ENCODE measurements at places on chromosomes 7 and 10. TPM values are rescaled to one million over a fixed set of nuclear protein-coding genes. Genes with fewer than 3 reads are reported as not detected.

The INA gene
- total RNA-seq: not detected

The MCM10 gene
- 1.3 TPM for total RNA-seq

The FAM24B gene
- 6.0 TPM for total RNA-seq

DNA sequence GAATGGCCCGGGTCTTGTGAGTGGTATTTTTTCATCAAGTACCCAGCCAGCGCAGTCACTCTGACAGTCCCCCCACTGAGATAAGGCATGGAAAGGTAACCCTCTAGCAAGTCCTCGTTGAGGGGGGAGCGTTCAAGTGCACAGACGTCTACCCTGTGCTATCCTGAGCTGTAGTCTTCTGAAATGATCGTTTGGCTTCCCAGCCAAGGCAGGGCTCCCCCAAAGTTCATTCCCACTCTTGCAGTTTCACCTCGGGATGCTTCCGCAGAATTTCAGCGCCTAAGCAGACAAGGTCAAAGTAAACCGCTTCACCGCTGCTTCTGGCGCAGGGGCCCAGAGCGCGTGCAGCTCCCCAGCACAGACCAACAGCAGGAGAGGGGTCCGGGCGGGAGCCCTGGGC, 1.8 kb downstream of the INSYN2A start:
- no peaks in the 10 kb centered on the region for H3K36me3 ChIP-seq
- no peak overlapping the region for H3K4me3 ChIP-seq
- H3K4me1 ChIP-seq: peaks cover 22% of the 10 kb centered on the region
- H3K27ac ChIP-seq: no peak overlapping the region

DNA sequence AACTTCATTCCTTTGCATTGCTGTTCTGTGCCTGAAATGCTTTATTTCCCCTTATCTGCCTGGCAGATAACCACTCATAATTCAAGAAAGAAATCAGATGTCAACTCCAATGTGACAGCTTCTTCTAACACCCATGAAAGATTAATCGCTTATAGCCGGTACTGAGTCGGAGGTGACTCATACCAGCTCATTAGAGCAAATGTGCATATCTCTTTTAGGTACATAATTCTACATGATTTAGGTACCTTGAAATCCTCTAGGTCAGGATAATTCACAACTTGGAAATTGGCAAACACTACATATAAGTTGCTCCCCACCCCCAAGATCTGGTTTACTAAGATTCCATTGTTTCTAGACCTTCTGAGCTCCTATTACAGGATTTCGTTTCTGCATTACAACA, 554.4 kb upstream of the SORCS1 start:
- no peak overlapping the region for H3K27ac ChIP-seq
- H3K4me3 ChIP-seq: no peak overlapping the region
- H3K4me1 ChIP-seq: no peaks in the 10 kb centered on the region
- H3K27me3 ChIP-seq: no peaks in the 10 kb centered on the region
- no peak for DNase-seq

DNA sequence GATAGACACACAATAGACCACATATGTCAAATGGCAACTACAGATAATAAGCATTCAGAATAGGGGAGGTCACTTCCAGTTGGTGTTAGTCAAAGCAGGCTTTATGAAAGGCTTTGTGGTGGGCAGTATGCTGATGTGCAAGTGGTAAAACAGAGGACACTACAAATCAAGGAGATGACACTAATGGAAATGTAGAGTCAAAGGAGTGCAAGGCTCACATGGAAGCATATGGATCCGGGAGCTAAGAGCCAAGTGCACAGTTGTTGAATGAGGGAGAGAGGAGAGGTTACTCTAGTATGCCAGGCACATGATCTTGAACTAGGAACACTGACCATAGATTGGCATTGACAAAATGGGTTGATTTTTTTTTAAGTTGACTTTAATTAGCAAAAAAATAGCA, 62.7 kb downstream of the GRM3 start:
- no peaks in the 10 kb centered on the region for H3K27me3 ChIP-seq
- no peaks in the 10 kb centered on the region for H3K4me1 ChIP-seq
- no peaks in the 10 kb centered on the region for H3K36me3 ChIP-seq
- no peak overlapping the region for H3K4me3 ChIP-seq
- DNase-seq: no peak

DNA sequence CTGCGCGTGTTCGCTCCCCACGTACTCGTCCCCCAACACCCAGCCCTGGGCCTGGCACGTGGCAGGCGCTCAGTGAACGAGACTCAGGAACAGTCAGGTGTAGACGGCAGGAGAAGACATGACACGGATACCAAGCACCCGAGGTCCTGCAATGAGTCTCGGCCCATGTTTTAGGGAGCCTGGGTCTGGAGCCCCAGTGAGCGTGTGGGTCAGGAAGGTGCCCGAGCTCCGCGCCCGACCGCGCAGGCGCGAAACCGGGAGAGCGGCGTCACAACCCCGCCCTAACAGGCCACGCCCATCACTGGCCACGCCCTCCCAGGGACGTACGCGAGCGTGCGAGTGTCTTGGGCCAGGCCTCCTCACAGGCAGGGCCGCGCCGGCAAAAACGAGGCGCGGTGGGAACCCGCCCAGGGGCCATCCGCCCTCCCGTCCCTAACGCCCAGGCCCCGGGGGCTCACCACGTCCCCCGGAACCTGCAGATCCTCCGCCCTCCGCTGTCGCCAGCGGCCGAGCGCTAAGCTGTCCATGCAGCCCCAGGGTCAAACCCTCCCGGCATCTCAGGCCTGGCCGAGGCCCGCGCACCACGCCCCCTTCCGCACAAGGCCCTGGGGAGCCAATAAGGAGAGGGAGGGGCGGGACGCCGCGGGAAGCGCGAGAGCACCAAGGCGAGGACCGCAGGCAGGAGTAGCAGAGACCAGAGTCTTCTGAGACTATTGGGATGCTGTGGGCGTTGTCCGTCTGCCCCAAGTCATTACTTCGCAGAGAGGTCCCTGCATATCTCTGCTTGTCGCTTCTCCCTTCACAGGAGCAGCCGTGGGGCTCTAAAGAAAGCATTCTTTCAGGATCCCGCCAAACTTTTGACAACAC, at the start of gene C10orf143:
TSS of gene C10orf143 (minus strand) at position 585 of the 867 bp plus-strand sequence. CDS start at position 527, 58 bp downstream.
- H3K36me3 ChIP-seq: no peaks in the 10 kb centered on the region
- peaks cover 4% of the 10 kb centered on the region for H3K4me1 ChIP-seq
- peak within 1 kb of the TSS; percentile 98 for H3K27ac ChIP-seq
- H3K27me3 ChIP-seq: no peaks in the 10 kb centered on the region
- DNase-seq: peak; percentile 97

- DNase-seq: no peak
- H3K27ac ChIP-seq: no peak overlapping the region
- no peaks in the 10 kb centered on the region for H3K27me3 ChIP-seq
- H3K36me3 ChIP-seq: no peaks in the 10 kb centered on the region
- H3K4me1 ChIP-seq: no peaks in the 10 kb centered on the region
These were observed 130.1 kb downstream of the TCERG1L start for GRCh38 chr10:131181456-131181855.

GRCh38 chr7:89989454-89989853, 164.8 kb upstream of the STEAP1 start:
- H3K4me1 ChIP-seq: no peaks in the 10 kb centered on the region
- no peaks in the 10 kb centered on the region for H3K36me3 ChIP-seq
- H3K4me3 ChIP-seq: no peak overlapping the region
- DNase-seq: no peak

DNA sequence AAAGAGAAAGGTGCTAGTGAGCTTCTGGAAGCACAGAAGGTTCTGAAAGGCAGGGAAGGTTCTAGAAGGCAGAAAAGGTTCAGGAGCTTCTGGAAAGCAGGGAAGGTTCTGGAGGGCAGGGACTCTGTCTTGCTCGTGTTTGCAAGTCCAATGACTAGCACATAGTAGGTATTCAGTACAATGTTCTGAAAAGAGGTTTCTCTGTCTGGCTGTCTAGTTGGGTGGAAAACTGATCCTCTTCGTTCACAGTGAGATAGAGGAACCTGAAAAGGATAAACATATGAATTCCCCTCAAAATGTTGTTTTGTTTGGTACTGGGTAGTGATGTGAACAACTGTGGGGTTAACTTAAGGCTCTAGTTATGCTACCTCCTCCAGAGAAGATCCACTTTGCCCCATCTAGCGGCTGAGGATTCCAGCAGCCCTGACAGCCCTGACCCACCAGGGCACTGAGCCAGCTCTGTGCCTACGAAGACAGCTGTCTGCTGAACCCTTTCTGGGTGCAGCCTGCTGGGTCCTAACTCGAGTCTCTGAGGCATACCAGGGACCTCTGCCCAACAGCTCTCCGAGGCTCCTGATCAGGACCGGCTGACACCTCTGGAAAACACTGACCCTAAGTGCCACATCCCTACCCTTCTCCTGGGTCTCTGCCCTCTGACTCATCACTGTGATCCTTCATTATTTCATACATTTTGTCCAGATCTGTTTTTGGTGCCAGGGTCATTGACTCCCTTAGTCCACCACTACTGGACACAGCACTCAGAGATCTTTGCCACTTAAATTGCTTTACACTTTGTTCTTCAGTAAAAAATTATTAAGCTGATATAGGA, 15.4 kb downstream of the PTPRN2 start:
- no peaks in the 10 kb centered on the region for H3K27me3 ChIP-seq
- H3K36me3 ChIP-seq: no peaks in the 10 kb centered on the region
- H3K4me3 ChIP-seq: no peak overlapping the region

DNA sequence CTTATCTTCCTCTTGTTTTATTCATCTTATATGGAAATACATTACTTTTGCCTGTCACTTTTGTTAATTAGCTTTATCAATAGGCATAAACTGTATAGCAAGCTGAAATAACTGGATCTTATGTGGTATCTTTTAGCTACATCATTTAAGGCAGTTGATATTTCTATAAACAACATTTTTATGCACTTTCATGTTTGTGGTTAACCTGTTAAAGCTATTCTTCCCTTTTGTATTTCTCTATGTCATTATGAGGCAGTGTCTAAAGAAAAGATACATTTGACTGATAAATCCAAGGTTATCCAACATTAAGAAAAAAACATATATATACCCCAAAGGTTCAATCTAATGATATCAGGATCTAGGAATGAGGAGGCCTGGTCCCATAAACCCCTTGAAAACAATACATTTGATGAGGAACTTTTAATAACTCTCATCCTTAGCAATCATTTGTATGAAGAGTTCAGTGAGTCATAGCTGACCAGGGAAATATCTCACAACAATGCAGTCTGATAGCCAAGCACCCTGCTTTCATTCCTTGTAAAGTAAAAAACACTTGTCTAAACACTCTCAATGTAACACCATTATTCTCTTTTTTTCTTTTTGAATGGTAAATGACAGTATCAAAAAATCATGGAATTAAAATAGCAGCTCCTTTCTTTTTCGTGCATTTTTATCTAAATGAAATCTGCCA, 300.9 kb downstream of the NEBL start:
- no peaks in the 10 kb centered on the region for H3K4me1 ChIP-seq
- H3K4me3 ChIP-seq: no peak overlapping the region
- H3K27ac ChIP-seq: no peak overlapping the region
- DNase-seq: no peak

DNA sequence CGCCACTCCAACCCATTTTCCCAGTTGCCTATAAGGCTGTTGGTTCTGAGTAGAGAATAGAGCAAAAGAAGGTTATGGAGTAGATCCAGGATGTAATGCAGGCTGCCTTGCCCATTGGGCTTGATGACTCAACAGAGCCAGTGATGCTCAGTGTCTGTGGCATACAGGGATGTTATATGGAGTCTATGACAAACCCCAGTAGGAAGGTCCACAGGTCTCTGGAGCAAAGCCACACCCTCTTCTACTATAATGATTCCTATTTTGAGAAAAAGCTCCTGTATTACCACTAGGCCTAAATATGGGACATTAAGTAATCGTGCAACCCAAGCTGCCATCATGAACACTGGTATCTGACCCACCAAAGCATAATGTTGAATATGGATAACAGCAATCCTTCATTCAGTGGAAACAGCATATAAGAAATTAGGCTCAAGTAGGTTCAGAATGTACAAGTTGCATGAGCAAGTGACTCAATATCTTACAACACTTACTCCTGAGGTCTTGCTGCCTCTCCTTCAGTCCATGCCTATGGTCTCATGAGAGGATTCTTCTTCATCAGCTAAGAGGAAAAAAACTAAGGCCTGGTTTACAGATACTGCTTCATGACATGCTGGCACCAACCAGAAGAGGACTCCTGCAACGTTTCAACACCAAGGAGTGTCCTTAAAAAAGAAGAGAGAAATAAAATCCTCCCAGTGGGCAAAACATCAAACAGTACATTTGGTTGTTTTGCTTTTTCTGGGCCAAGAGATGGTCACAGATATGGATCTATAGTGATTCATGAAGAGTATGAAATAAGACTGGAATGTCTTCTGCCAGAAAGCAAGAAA, 14.8 kb upstream of the FHIP2A start:
- no peak overlapping the region for H3K27ac ChIP-seq
- no peak for DNase-seq
- H3K27me3 ChIP-seq: no peaks in the 10 kb centered on the region
- H3K4me1 ChIP-seq: no peaks in the 10 kb centered on the region
- H3K4me3 ChIP-seq: no peak overlapping the region

DNA sequence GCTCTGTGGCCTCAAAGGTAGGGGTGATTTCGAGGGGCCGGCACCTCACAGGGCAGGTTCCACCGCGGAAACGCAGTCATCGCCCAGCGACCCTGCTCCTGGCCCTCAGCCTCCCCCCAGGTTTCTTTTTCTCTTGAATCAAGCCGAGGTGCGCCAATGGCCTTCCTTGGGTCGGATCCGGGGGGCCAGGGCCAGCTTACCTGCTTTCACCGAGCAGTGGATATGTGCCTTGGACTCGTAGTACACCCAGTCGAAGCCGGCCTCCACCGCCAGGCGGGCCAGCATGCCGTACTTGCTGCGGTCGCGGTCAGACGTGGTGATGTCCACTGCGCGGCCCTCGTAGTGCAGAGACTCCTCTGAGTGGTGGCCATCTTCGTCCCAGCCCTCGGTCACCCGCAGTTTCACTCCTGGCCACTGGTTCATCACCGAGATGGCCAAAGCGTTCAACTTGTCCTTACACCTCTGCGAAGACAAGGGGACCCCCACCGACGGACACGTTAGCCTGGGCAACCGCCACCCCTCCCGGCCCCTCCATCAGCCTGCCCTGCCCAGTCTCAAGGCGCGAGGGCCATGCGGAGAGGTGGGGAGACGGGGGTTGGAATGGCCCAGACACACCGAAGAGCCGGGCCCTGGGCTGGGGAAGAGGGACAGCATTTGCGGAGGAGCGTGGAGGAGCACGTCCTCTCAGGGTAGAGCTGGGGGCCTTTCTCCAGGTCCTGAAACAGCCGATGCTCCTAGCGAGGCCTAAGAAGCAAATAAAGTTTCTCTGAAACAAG, 6.0 kb downstream of the SHH start:
- H3K27me3 ChIP-seq: no peaks in the 10 kb centered on the region
- DNase-seq: peak; percentile 44
- no peaks in the 10 kb centered on the region for H3K36me3 ChIP-seq
- peaks cover 79% of the 10 kb centered on the region for H3K4me1 ChIP-seq
- H3K27ac ChIP-seq: no peak overlapping the region

GRCh38 chr7:2523941-2524807, 4.6 kb downstream of the LFNG start:
- no peak for DNase-seq
- H3K27ac ChIP-seq: peak overlapping the region; percentile 85
- H3K27me3 ChIP-seq: no peaks in the 10 kb centered on the region
- no peak overlapping the region for H3K4me3 ChIP-seq

- no peak overlapping the region for H3K4me3 ChIP-seq
- H3K27me3 ChIP-seq: no peaks in the 10 kb centered on the region
- H3K4me1 ChIP-seq: no peaks in the 10 kb centered on the region
These were observed 296.3 kb upstream of the NPSR1 start for GRCh38 chr7:34361663-34362250.

Data from Peyer's patch (tissue), 4 donors.